ENCODE measurements at places on chromosomes 11 and 22.

DNA sequence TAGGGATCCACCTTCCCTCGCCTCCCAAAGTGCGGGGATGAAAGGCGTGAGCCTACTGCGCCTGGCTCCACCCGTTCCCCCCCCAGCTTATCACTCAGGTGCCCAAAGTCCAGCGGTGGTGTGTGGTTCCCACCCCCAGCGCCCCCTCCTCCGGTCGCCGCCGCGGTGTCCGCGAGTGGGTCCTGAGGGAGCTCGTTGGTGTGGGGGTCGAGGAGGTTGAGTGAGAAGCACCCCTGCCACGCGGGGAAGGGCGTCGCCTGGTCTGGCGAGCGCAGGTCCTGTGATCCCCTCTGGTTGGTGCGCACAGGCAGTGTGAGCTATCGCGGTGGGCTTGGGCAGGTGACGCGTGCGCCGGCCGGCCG is 3900.6 kb upstream of the OR11H1 start:
- no peak for DNase-seq

GRCh38 chr11:126420698-126421256 is 65.3 kb downstream of the ST3GAL4 start:
- DNase-seq, result no peak

DNA sequence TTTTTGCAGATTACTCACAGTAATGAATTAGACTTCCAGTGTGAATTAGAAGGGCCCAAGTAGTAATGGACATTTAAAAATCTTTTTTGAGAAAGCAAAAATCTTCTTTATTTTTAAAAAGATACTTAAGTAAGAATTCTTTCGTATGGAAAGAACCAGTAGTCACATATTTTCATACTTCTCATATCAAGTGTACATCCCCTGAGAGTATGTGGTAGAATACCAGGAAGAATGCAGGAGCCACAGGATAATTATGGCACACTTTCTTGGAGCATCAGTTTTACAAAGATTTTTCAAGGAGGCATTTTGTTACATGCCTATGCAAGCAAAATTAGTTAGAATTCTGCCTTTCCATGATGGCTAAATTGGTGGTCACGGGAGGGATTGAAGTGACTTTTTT is 28.1 kb downstream of the POLD3 start:
- no peak for DNase-seq

- peak; percentile 99 for DNase-seq
These were observed at the start of gene NF2 for GRCh38 chr22:29603358-29604075. NF2 (plus strand) TSS chr22:29603633; CDS start chr22:29603999, 366 bp downstream.

GRCh38 chr22:24685531-24686190 is 82.7 kb downstream of the GGT1 start:
- DNase-seq, result no peak

DNA sequence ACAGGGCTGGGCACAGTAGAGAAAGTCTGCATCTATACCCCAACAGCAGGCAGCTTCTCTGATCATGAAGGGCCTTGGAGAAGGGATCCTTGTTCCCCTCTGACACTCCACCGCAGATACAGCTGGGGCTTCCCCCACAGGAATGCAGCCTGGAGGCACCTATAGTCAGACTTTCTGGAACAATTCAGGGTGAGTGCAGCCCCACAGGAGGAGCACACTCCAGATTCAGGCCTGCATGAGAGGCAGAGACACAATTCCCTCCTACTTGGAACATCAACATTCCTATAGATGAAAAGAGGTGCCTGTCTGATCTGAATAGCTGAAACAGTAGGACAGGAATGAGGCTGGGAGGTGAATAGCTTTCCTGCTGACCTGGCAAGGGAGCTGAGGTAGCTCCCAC is 1298.0 kb upstream of the CNTN5 start:
- no peak for DNase-seq
